SJSA1 (cell line): ENCODE measurements at places on chromosomes 4 and X.

GRCh38 chr4:7388627-7389026 lies 46.1 kb downstream of the PSAPL1 start:
- DNase-seq: no peak

DNA sequence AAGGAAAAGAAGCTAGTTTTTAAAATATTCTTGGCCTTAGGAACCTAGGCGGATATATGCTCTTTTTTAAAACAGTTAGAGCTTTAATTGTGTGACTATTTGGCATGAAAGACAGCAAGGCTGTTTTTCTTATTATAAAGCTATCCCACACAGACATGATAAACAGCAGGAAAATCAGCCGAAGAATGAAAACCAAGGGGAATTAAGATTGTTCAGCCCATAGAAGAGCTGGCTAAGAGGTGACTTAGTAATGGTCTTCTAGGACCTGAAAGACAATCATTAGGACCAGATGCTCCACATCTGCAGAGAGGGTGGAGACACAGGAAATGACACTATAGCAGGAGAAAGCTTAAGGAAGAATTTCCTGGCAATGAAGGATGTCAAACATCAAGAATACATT lies 171.4 kb upstream of the NRK start:
- no peak for DNase-seq

- DNase-seq: no peak
Measured at GRCh38 chr4:27214010-27214409, 353.4 kb downstream of the STIM2 start.

GRCh38 chr4:81634766-81635549 lies 163.3 kb upstream of the RASGEF1B start:
- no peak for DNase-seq
